ENCODE measurements at places on chromosomes 4 and X.

DNA sequence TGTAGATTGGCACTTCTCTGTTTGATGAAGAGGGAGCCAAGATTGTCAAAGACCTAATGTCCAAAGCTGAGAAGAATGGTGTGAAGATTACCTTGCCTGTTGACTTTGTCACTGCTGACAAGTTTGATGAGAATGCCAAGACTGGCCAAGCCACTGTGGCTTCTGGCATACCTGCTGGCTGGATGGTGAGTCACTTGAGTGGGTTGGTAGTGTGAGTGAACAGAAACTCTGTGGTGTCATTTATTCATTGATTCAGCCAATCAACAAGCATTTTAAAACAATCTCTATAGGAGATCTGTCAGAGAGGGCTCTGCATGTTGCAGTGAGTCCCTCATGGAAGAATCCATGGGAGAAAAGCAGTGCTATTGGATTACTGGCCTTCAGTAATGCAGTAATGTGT lies 16.3 kb downstream of the TAF9B start:
- H3K4me3 ChIP-seq = no peak overlapping the region
- H3K27me3 ChIP-seq = no peaks in the 10 kb centered on the region
- no peak overlapping the region for H3K27ac ChIP-seq
- H3K36me3 ChIP-seq = no peaks in the 10 kb centered on the region
- no peak for DNase-seq

GRCh38 chr4:126937342-126937741 lies 695.4 kb upstream of the INTU start:
- H3K27ac ChIP-seq = no peak overlapping the region
- no peaks in the 10 kb centered on the region for H3K27me3 ChIP-seq
- H3K4me1 ChIP-seq = no peaks in the 10 kb centered on the region
- no peak overlapping the region for H3K4me3 ChIP-seq

DNA sequence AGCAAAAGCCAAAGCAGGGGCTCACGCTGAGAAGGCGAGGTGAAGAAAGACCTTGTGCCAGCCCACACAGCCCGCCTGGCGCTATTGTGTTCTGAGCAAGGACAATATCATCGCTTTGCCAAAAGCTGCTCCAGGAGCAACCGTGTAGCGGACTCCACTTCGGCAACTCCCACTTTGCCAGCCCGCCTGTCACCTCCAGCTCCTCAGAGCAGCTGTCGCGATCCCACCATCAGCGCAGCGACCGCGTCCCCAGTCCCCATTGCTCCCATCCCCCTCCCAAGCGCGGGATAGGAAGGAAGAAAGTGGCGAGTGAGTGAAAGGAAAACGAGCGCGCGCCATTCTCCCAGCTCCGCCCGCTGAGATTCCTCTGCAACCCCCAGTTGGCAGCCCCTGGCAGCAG lies 759 bp downstream of the ZC4H2 start:
- no peaks in the 10 kb centered on the region for H3K27me3 ChIP-seq
- H3K27ac ChIP-seq = peak overlapping the region; percentile 28
- H3K4me3 ChIP-seq = peak overlapping the region; percentile 51
- peak; percentile 51 for DNase-seq
- no peaks in the 10 kb centered on the region for H3K4me1 ChIP-seq

DNA sequence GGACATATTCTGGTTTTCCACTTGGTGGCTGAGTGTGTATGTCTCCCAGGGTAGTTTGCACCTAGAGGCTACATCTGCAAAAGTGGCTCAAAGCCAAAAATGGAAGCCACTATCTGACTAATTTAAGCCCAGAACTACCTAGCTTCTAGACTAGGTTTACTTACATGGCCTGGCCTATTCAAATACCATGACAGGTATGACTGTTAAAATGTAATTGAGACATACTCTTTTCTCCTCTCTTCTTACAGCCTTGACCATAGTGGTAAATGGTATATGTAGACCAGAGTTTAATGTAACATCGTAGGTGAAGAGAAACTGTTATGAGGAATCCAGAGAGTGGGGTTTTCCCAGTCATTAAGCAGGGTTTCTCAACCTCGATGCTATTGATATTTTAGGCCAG lies 2.6 kb upstream of the TRPC5 start:
- no peaks in the 10 kb centered on the region for H3K36me3 ChIP-seq
- H3K4me3 ChIP-seq = no peak overlapping the region
- H3K27me3 ChIP-seq = no peaks in the 10 kb centered on the region
- no peak overlapping the region for H3K27ac ChIP-seq
- H3K4me1 ChIP-seq = no peaks in the 10 kb centered on the region
- no peak for DNase-seq

DNA sequence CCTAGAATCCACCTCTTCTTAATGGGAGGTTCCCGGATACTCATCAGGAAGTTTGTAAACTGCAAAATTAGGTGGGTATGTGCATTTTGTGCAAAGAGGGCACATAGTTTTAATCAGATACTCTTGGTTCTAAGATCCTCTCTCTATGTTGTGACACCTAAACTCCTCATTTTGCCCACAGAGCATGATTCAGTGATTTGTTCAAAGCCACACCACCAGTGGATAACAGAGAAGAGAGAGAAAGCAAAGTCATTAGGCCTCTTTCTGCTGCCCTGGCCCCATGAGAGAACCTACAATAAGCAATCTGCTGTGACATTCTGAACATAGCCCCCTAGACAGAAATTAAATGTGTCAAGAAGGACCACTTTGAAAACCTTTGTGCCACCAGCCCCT lies 72.3 kb upstream of the STIM2 start:
- H3K36me3 ChIP-seq = no peaks in the 10 kb centered on the region
- no peaks in the 10 kb centered on the region for H3K27me3 ChIP-seq
- H3K4me1 ChIP-seq = peaks cover 17% of the 10 kb centered on the region
- H3K27ac ChIP-seq = no peak overlapping the region

DNA sequence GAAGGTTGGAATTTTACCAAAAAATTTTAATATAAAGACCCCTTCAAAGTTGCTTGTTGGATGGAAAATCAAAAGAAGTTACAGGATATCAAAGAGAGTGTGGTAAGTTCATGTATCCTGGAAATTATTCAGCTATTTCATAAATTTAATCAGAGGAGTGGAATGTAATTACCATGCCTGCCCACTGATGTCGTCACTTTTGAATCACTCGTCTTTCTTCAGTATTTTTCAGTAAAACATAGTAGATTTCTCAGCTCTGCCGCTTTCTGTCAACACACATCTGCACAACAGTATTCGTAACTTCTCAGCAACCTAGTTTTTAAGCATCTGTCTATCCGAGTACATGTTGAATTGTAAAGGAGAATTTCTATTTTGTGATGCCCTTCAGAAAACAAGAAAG lies 2163.0 kb upstream of the AGA start:
- no peaks in the 10 kb centered on the region for H3K27me3 ChIP-seq
- H3K27ac ChIP-seq = no peak overlapping the region
- H3K4me1 ChIP-seq = no peaks in the 10 kb centered on the region
- H3K36me3 ChIP-seq = no peaks in the 10 kb centered on the region
- DNase-seq = no peak

GRCh38 chr4:99816545-99817308 lies at the start of gene DAPP1:
TSS of gene DAPP1 (plus strand) at chr4:99816827. CDS start at chr4:99816914, 87 bp downstream.
- DNase-seq = peak; percentile 53
- no peaks in the 10 kb centered on the region for H3K4me1 ChIP-seq
- peak within 1 kb of the TSS; percentile 55 for H3K4me3 ChIP-seq

DNA sequence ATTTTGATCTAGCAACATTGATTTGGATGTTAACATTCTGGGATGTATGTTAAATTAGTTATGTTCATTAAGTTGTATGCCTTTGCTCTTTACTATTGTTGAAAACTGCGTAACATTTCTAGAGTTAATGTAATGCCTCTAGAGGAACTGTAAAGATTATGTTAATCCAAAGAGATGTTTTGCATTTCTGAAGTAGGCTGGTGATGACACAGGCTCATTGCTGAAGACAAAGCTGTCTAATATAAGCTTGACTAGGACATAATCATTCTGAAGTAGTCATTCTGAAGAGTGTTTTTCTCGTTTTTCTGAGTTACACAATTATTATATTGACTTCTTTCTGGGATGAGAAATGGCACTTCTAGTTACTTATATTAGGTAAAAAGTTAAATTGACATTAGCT lies 72.9 kb downstream of the LRP2BP start:
- H3K4me1 ChIP-seq = no peaks in the 10 kb centered on the region
- H3K4me3 ChIP-seq = no peak overlapping the region
- H3K36me3 ChIP-seq = peaks cover 13% of the 10 kb centered on the region
- H3K27ac ChIP-seq = no peak overlapping the region
- no peaks in the 10 kb centered on the region for H3K27me3 ChIP-seq

DNA sequence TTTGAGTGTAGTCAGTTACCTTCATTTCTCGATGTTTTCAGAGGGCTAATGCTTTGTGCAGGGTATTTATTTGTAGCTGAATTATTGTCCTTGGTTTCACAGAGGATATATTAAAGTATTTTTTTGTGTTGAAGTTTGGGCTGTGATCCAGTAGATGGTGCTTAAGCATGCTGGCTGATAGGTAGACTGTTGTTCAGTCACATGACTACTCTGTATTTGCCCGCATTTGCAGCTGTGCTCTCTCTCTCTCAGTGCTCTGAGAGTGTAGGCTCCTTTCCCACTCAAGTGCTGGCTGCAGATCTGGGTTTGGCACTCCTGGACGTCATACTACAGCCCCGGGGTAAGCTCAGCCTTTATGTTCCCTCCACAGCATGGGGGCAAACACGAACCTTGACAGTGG lies 21.7 kb downstream of the RAB40AL start:
- DNase-seq = no peak
- no peak overlapping the region for H3K4me3 ChIP-seq
- H3K36me3 ChIP-seq = no peaks in the 10 kb centered on the region
- no peak overlapping the region for H3K27ac ChIP-seq

GRCh38 chr4:164866817-164867490 lies 10.0 kb upstream of the APELA start:
- DNase-seq = no peak
- no peak overlapping the region for H3K4me3 ChIP-seq
- no peaks in the 10 kb centered on the region for H3K27me3 ChIP-seq
- no peak overlapping the region for H3K27ac ChIP-seq
- no peaks in the 10 kb centered on the region for H3K4me1 ChIP-seq

DNA sequence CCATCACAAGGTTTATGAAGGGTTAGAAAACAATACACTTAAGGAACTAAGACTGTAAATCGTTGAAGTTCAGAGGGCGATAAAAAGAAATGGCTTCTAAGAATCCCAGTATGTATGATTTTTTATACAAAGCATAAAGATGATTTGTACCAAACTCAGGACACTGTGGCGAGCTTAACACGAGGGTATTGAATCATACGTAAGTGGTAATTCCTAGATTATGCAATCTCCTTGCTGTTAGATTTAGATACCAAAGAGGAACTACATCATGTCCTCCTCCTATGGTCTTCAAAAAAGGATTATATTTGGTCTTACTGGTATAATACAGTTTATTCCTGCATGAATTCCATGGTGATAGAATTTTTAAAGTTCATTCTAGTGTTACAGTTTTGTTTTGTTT lies 23.9 kb downstream of the NFKB1 start:
- no peak overlapping the region for H3K4me3 ChIP-seq
- H3K4me1 ChIP-seq = no peaks in the 10 kb centered on the region
- H3K27ac ChIP-seq = no peak overlapping the region
- H3K27me3 ChIP-seq = no peaks in the 10 kb centered on the region

- peak overlapping the region; percentile 25 for H3K4me3 ChIP-seq
- no peaks in the 10 kb centered on the region for H3K27me3 ChIP-seq
Measured at GRCh38 chrX:16807976-16808542, 21.8 kb downstream of the TXLNG start.

- H3K27me3 ChIP-seq = no peaks in the 10 kb centered on the region
- no peak for DNase-seq
- no peak overlapping the region for H3K27ac ChIP-seq
- H3K36me3 ChIP-seq = no peaks in the 10 kb centered on the region
- H3K4me1 ChIP-seq = no peaks in the 10 kb centered on the region
Measured at GRCh38 chr4:143071351-143071750, 113.4 kb upstream of the USP38 start.

DNA sequence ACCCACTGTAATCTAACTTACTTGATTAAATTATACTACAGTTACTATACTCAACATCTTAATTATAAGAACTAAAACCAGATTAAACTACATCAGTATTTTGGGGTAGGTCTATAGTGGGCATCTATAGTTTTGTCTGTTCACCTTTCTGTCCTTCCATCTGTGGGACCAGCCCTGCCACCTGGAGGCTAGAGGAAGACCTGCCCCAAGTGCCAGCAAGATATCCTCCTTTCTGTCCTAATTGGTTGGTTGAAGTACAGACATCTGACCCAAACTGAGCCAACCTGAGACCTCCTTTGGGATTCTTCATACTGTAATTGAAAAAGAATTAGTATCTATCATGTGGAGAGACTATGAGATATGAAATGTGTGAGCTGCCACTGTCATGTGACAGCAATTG lies 172.2 kb upstream of the TLL1 start:
- no peak overlapping the region for H3K27ac ChIP-seq
- no peaks in the 10 kb centered on the region for H3K4me1 ChIP-seq
- H3K36me3 ChIP-seq = no peaks in the 10 kb centered on the region
- no peak for DNase-seq

GRCh38 chr4:3340038-3340699 lies 47.3 kb downstream of the RGS12 start:
- no peak overlapping the region for H3K27ac ChIP-seq
- DNase-seq = no peak
- H3K36me3 ChIP-seq = no peaks in the 10 kb centered on the region
- no peaks in the 10 kb centered on the region for H3K27me3 ChIP-seq
- no peaks in the 10 kb centered on the region for H3K4me1 ChIP-seq
- H3K4me3 ChIP-seq = no peak overlapping the region

DNA sequence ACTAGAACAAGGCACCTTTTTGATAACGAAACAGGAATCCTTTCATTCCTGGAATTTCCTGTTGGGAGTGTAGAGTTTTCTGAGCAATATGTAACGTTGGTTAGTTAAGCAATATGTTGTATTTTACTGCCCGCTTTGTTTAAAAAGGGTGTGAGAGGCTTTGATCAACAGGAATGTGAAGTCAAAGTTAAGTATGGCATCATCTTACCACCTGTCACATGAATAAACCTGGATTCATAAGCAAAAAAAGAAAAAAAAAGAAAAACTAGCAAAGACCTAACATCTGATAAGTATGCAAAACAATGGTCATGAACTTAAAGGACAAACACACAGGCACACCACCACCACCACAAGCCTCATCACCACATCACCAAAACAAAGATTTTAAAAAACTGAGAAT lies 7.1 kb upstream of the CXCL5 start:
- no peak overlapping the region for H3K4me3 ChIP-seq
- no peak for DNase-seq
- no peak overlapping the region for H3K27ac ChIP-seq
- no peaks in the 10 kb centered on the region for H3K36me3 ChIP-seq
- H3K27me3 ChIP-seq = no peaks in the 10 kb centered on the region

DNA sequence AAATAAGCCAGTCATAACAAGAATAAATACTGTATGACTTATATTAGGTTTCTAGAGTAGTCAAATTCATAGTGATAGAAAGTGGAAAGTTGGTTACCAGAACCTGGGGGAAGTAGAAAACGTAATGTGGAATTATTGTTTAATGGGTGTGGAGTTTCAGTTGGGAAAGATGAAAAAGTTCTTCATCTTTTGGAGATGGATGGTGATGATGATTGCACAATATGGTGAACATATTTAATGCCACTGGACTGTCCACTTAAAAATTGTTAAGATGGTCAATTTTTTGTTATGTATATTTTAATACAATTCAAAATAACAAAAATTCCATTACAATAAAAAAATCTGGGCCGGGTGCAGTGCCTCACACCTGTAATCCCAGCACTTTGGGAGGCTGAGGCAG lies 289.6 kb downstream of the ZIC3 start:
- no peak overlapping the region for H3K4me3 ChIP-seq
- H3K36me3 ChIP-seq = no peaks in the 10 kb centered on the region
- H3K4me1 ChIP-seq = no peaks in the 10 kb centered on the region
- no peak for DNase-seq
